ENCODE measurements at places on chromosomes 7 and 10.

GRCh38 chr7:118747473-118747872, 523.0 kb downstream of the ANKRD7 start:
- no peak for DNase-seq

- DNase-seq, result no peak
Measured at GRCh38 chr7:102097601-102098161, 189.0 kb upstream of the SH2B2 start.

GRCh38 chr10:33703501-33704213, 369.2 kb upstream of the NRP1 start:
- DNase-seq, result no peak

DNA sequence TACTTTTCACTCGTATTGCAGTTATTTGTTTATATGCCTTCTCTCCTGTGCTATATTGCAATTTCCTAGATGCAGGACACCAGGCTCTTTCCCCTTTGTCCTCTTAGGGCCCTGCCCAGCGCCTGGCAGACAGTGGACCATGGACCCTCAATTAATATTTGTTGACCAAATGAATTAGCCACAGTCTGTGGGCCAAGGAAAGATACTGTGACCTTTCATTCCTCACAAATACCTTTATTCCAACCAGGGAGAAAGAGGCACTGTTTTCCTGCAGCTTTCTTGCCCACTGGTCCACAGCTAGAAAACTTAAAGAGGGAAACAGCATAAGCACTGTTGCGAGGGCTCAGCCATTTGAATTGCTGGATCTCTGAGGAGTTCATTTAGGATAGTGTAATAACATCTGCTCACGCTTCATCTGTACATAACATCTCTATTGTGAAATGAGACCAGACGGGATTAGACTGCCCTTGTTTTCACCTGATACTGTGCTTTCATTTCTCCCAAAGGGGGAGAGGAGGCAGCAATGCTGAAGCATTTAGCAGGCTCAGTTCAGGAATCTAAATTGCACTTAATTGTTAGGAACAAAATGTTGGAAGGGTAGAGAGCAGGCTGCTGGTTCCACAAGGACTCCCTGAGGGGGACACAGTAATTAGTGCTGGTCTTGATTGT, 46.7 kb downstream of the TNS3 start:
- DNase-seq, result peak; percentile 42

- no peak for DNase-seq
Measured at GRCh38 chr10:4650582-4650981, 175.4 kb upstream of the AKR1E2 start.

DNA sequence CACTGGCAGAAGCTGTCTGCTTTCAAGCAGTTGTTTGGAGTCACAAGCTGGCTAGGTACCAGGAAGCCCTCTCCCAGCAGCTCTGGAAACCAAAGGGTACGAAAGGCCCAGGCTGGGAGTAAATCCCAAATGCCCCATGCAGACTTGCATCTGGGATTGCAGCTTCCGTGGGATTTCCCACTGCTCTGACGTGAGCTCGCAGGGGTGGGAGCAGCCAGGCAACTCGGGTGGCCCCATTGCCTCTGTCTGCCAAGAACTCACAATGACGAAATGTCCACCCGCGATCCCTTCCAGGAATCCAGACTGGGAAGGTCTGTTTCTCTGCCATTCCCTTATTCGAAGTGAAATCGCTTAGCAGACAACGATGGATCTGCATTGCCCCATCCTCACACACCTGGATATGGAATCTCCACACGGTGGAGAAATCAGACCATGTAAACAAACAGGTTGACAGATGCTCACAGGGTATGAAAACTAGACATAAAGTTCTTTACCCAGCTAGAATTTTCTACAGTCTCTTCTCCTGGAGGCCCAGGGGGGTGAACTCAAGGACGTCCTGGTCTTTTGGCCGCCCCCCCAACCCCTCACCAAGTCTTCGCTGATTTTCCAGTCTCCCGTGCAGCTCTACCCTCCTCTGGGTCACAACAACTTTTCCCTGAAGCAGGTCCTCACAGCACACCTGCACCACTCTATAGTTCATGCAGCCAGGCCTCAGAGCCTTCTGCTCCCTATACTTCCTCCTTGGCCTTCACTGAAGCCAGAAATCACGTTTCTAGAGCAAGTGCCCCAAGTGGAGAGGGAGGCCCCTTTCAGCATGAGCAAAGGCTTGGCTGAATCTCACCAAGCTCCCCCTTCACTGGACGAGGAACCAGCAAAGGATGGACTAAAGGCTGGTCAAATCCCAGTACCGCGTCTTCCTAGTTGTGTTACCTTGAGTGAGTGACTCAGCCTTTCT, 20.0 kb downstream of the SH3PXD2A start:
- no peak for DNase-seq

DNA sequence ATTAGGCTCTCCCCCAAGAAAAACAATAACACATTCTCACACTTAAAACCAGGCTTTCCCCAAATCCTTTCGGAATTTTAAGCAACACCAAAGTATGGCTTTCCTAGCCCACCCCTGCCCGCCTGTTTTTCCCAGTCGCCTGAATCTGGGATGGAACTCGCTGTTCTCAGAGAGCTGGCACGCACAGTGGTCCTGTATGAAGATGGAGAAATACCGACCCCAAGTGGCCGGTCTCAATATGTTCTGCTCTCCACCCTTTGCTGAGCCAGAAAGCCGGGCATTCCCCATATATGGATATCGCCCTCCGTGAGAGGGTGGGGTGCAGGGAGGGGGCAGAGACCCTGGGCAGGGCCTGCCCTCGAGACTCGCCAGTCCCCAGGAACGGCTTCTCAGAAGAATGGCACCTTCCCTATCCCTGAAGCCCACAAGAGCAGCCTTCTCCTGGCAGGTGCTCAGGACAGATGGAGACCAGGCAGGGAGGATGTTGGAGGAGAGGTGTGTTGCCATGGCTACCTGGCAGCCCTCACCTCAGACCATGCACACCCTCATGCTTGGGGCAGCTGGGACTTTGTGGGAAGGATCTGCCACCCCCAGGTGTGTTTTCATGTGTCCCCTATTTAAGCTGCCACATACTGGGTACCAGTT, 3.4 kb downstream of the TACR2 start:
- peak; percentile 44 for DNase-seq

- no peak for DNase-seq
Measured at GRCh38 chr10:119253433-119254174, 46.2 kb downstream of the GRK5 start.

DNA sequence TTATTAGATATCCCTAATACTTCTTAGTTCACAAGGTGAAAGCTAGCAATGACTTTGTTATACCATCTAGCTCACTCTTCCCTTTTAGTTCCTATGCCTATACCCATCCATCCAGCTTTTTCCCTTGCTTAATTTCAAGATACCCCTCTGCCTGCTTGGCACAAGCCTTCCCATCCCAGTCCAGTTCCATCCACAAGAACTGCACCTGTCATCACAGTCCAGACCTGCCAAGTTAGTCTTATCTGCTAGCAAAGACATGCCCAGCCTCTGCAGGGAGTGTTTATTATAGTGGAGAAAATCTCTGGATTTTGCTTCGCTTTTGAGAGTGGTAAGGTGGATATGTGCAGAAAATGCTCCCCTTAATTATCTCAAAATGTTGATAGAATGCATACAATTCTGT, 158.2 kb downstream of the ST7 start:
- DNase-seq, result no peak

GRCh38 chr7:23175938-23176337, 5.9 kb upstream of the NUP42 start:
- no peak for DNase-seq

DNA sequence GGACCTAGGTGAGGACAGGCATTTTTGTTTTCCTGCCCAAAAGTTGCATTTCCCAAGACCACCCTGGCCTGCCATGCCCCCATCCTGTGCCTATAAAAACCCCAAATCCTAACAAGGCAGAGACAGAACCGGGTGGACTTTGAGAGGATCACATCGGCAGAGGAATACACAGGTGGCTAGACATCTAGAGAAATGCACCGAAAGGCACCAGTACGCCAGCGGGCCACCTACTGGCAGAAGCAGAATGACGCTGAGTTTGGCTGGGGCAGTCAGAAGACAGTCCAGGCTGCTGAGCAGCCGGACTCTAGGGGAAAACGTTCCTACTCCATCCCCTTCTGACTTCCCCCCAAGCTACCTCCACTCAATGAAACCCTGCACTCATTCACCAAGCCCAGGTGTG, 2.8 kb downstream of the AKR1C4 start:
- DNase-seq, result no peak

- DNase-seq, result no peak
Measured at GRCh38 chr7:97078023-97078969, 39.2 kb upstream of the SDHAF3 start.

DNA sequence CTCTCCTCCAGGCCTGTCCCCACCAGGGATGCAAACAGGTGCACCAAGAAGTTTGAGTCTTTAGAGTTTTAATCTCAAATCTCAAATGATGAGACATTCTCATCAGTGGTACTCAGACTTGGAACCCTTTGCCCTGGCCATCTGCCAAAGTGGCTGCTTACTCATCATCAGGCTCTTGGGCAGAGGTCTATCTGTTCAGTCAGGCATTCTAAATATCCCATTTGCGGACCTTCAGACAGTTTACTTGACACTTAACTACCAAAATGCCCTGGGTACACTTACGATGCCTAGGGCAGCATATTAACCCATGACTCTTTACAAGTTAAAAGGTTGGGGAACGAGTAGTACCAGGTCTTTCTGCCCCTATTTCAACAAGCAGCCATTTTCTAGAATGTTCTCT, 61.2 kb upstream of the YAE1 start:
- DNase-seq, result no peak

DNA sequence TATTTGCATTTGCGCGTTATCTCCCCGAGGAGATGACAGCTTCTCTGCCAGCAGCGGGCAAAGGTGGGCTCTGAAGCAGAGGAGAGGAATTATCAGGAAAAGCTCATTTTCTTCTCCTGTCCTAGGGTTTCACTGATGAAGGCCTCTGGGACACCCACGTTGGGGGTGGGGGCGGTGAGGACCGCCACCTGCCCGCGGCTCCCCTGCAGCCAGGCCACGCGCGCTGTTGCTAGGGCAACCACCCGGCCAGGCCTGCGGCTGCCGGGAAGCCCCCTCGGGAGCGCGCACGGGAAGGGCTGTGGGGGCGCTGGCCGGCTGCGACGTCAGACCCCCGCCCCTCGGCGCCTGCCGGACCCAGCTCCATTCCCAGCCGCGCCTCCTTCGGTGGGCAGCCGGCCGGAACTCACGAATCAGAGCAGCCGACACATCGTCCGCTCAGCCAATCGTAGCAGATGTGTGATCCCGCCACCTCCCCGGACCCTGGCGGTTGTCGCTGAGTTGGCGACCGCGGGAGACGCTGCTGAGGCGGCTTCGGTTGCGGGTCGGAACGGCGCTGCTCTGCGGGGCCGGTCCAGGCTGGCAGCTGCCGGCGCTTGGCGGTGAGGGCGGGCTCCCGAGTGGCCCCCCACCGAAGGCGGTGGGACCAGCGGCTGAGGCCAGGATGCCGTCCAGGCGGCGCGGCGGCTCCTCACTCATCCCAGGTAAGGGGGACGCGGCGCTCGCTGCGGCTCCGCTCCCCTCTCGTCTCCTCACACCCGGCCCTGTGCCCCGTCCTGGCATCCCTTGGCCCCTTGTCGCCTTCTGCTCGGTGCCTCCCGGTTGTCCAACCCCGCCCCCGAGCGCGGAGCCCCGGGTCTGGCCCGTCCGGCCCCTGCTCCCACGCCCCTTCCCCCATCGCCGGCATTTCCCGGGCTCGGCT, at the start of gene TPST1:
TPST1 (plus strand) TSS at position 513 of the 919 bp plus-strand sequence. CDS start 35,092 bp downstream, outside the sequence.
- DNase-seq, result peak; percentile 93

- DNase-seq, result no peak
Measured at GRCh38 chr7:106114716-106115383, 2.7 kb upstream of the SYPL1 start.

DNA sequence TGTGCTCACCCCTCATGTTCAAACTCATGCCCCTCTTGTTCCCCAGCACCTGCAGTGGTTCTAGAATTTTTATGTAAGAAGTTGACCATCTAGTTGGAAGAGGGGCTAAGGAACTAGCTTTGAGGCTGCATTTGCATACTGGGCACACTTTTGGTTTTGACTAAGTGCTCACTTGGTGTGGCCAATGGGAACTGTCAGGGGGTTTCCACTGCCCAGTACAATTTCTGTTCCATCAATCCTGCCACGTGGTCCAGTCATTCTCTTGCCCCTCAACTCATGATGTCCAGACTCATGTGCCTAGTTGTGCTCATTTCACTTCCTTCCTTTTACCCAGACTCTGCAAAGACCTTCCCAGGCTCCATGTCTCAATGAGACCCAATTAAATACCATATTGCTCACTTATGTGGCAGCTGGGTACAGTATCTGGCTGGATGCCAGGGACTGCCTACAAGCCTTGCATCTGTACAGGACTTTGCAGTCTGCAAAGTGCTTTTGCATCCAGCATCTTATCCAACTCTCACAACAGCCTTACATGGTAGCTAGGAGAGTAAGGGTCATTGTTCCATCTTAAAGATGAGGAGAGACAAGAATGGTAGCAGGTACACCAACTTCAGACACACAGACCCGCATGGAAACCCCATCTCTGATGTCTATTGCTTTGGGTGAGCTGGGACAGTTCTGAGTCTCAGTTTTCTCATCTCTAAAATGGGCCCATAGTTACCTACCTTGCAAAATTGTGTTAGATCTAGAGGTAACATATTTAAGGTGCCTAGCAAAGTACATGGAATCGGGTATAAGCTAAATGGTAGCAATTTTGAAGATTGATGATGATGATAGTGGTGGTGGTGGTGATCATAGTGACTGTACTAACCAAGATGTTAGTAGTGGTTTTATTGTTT, 30.1 kb upstream of the KCNMA1 start:
- peak; percentile 46 for DNase-seq

GRCh38 chr10:51397695-51398094, 301.7 kb downstream of the CSTF2T start:
- DNase-seq, result no peak

DNA sequence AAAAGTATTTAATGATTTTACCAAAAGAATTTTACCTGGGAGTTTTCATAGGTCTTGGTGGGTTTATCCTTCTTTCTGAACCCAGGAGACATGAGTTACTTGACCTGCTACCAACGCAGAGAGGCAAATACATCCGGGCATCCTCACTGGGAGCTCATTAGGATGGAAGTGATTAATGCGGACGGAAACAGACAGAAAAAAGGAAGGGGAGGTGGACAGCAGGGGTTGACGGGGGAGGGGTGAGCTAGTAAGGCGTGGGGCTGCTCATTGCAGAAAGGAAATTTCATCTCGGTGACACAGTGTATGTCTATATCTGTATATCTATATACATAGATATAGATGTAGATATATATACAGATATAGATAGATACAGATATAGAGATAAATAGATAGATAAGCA, 408.2 kb upstream of the ADARB2 start:
- DNase-seq, result no peak

DNA sequence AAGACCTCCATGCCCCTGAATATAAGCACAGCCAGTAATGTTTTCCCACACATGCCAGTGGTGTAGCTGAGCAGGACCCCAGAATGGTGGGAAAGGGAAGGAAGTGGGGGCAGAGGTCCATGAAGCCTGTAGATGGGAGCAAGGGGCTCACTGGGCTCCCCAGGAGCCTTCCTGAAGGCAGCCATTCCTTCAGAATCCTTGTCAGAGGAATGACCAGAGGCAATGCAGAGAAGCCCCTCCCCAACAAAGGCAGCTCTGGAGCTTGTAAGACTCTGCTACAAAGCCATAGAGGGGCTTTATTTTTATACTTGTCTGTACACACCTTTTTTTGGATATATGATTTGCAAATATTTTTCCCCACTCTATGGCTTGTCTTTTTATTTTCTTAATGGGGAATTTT, 165.0 kb upstream of the TCF7L2 start:
- no peak for DNase-seq
